ENCODE measurements at places on chromosomes 13 and 19. TPM values are rescaled to one million over a fixed set of nuclear protein-coding genes. Genes with fewer than 3 reads are reported as not detected.

The ASPDH gene
- not detected for total RNA-seq

The NFILZ gene
- total RNA-seq = not detected

The GPR4 gene
- total RNA-seq = 0.09 TPM

The LIM2 gene
- total RNA-seq = 1.2 TPM

The UGGT2 gene
- total RNA-seq = 0.04 TPM

The MARK4 gene
- total RNA-seq = 30.9 TPM

The ERFL gene
- 1.7 TPM for total RNA-seq

The ZNF547 gene
- 0.61 TPM for total RNA-seq

The SIGLEC5 gene
- total RNA-seq = not detected

The POU2F2 gene
- total RNA-seq = 34.2 TPM

The CGB1 gene
- not detected for total RNA-seq

The HIF3A gene
- not detected for total RNA-seq

The PABPC3 gene
- 0.20 TPM for total RNA-seq

The CRX gene
- total RNA-seq = not detected

The SCN1B gene
- total RNA-seq = 1.7 TPM

The DAPK3 gene
- 61.4 TPM for total RNA-seq

The MAB21L1 gene
- total RNA-seq = not detected

The CYP4F12 gene
- not detected for total RNA-seq

The MCF2L gene
- 14.2 TPM for total RNA-seq

The CTU1 gene
- 9.8 TPM for total RNA-seq

The TIMM29 gene
- 24.1 TPM for total RNA-seq

The MEDAG gene
- not detected for total RNA-seq

The ZNF649 gene
- 10.3 TPM for total RNA-seq

The FRY gene
- total RNA-seq = 1.9 TPM

The PSG1 gene
- total RNA-seq = 0.45 TPM

The F10 gene
- not detected for total RNA-seq

The OR7C1 gene
- not detected for total RNA-seq

All from activated naive CD4-positive, alpha-beta T cell treated with anti-CD3 and anti-CD28 coated beads, Interleukin-2, amount 50 U/mL, for 72 hours (primary cell).